ENCODE measurements at places on chromosomes 1 and 21.

DNA sequence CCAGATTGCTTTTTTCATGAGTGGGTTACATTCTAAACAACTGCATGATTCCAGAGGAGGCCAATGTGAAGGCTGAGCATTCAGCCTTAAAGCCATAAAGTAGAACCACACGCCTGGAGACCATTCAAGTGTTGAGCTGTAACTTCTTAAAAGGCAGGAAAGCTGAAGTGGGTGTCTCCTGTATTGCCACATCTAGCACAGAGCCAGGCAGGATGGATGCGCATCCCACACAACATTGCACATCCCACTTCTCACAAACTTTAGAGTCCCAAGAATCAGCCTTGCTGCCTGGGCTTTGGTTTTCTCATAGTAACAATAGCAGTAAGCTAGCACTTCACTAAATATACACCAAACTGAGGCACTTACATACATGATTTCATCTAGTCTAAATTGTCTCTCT, 151.7 kb downstream of the DAB1 start:
- no peak for DNase-seq

GRCh38 chr1:227898502-227899140, 49.1 kb downstream of the WNT9A start:
- DNase-seq = no peak

- no peak for DNase-seq
These were observed 1108.7 kb downstream of the NCAM2 start for GRCh38 chr21:22106720-22107410.

DNA sequence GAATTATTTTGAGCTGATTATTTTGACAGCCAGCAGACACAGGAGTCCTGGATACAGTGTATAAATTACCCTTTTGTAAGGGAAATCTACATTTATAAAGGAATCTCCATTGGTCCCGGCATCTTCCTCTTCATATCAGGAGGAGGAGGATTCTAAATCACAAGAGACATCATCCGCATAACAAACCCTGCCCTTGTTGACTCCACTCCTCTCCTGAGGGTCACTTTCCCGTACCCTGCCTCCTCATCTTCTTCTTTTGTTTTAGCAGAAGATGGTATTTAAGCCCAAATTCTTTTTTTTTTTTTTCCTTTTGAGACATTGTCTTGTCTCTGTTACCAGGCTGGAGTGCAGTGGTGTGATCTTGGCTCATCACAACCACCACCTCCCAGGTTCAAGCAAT, 14.6 kb upstream of the PKNOX1 start:
- no peak for DNase-seq

- DNase-seq = no peak
These were observed 5.7 kb upstream of the ACOT11 start for GRCh38 chr1:54542120-54542961.

DNA sequence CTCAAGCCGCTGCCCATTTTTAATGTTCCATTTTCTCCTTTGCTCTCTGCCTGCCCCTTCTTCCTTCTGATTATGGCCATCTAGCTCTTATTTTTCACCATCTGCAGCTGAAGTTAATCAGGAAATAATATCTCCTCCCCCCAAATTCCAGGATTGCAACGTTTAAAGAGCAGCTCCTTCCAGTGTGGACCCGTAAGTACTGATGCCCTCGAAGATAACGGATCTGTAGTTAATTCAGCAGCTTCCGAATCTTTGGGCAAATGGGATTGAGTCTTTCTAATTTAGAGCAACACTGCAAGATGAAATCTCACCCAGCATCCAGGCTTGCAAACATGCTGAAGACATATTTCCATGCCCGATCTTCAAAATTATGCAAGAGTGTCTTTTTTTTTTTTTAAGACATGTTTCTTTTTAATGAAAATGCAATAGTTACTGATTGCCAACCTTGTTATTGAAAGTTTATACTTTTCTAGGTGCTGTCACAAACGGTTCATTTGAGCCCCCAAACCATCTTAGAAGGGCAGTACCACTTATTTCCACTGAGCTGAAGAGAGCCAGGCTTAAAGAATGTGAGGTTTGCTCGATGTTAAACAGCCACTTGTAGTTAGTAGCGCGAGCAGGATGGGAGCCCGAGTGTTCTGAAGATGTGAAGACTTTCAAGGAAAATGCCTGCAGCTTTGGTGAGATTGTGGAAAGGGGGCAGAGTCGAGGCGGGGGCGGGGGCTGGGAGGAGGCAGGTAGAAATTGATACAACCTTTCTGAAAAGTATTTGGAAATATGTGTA, 10.9 kb upstream of the RCAN3 start:
- DNase-seq = no peak

GRCh38 chr1:180841415-180841814, 71.3 kb upstream of the KIAA1614 start:
- DNase-seq = no peak

GRCh38 chr1:31801458-31801857, 14.4 kb downstream of the SPOCD1 start:
- no peak for DNase-seq

DNA sequence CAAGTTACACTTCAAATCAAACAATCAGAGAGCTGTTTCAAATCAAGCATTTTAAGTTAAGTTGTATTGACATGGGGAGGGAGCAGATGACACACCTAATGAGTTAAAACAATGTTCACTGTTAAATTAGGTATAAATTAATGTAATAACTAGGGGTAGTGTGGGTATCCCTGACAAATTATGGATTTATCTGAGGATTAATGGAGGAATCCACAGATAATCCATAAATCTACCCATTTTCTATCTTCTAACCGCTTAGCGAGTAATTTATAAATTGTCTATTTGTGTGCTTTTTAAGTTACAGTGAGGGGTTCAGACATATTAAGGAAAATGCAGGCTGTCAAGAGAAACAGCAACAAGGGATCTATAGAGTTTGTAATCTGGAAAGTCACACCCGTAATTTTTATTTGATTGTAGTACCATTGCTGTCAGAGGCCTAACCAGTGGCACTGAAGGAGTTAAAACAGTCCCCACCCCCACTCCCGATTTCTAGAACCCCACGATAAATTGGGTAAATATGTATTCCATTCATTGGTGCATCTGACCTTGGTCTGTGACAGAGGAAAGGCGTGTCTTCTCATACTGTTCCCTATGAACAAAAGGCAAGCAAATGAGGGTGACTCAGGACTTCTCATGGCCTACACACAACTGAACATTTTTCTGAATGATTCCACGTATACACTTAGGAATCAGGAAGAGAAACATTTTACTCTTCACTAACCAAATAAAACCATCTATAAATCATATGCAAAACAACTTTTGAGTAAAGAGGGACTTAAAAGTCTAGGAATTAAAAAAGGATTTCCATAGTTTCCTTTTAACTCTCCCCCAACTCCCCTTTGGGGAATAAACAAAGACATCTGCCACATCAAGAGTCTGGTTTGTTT, 7.4 kb downstream of the IRF2BP2 start:
- DNase-seq = no peak

DNA sequence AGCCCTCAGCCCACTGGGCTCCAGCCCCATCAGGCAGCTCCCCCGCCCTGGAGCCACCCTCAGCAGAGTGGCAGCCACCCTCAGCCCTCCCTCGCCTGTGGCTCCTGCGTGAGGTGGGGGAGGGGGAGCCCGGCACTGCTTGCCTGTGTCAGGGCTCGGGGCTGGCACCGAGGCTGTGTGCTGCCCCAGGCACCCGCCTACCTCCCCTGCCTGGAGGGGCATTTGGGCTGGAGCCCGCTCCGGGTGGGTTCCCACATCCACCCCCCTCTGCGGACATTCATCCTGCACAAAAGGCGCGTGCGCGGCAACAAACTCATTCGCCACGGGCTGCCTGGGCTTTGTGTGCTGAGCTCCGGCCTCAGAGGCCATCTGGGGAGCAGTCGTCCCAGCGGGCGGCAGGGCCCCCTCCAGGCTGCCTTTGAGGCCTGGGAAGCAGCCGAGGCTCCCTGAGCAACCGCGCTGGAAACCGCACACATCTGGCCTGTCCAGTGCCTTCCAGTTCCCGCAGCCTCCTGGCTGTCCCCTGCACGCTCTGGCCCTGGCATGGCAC, 12.6 kb upstream of the TNFRSF14 start:
- no peak for DNase-seq

DNA sequence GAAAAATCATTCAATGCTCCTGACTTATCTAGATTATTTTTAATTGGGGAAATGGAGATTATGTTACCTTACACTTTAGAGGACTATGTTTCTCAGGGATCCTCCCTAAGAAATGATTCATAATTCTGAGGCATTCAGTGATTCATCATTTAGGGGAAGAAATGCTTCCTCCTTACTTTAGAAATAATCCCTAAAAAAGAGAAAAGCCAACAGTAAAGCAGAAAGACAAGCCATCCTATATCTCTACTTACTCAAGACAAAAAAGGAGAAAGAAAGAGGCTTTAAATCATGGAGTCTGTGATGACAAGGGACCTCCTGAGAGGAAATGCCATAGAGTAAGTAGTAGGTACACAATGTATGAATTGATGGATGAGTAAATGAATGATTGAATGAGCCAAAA, 137.0 kb downstream of the BRINP2 start:
- no peak for DNase-seq

- DNase-seq = no peak
These were observed 6.9 kb upstream of the PLA2G2D start for GRCh38 chr1:20126041-20126805.

DNA sequence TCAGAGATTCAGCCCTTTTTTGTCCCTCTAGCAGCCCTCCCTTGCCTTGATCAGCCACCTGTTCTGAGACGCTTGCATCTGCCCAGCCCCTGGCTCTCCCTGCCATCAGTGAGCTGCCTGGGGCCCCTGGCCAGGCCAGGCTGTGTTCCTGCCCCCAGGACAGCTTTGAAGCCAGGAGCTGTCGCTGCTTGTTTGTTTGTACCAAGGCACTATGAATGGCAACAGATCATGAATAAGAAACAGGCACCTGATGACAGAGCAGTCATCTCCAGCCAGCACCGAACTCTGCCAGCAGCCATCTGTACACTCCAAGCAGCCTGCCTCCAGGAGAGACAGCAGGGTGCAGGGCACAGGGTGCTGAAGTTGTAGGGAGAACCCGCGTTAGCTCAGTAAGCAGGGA, 8.1 kb upstream of the VWA5B1 start:
- DNase-seq = no peak

- no peak for DNase-seq
These were observed 87.5 kb downstream of the RWDD3 start for GRCh38 chr1:95321531-95321930.

DNA sequence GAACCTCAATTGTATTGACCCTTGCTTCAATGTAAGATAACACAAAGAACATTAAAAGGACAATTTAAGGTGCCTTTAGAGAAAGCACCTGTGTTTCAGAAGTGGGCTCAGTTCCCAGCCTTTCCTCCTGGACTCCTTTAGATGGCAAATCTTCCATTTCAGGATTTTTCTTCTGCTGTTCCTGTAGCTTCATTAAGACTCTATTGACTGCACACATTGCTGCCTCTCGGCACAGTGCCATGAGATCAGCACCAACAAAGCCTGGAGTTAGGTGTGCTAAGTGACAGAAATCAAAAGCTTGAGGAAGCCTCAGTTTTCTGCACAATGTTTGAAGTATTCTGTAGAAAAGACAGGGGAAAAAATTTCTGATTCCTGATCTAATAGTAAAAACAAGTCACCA, 40.6 kb downstream of the NVL start:
- no peak for DNase-seq

DNA sequence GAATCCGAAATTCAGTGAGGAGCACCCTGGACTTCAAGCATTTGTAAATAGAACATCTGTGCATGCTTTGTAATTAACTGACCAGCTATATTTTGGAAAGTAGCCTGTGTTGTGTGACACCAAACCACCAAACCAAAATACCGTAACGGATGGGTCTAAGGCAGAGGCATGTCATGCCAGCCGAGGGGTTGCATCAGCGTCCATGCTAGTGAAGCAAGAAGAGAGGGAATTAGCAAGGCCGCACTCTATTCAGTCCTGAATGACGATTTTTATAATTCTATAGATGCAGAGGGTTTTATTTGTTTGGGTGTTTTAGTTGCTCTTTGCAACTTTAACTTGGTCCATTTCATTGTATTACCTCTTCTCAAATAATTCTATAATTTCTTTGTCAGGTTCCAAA, 116.8 kb upstream of the SMYD2 start:
- DNase-seq = no peak

DNA sequence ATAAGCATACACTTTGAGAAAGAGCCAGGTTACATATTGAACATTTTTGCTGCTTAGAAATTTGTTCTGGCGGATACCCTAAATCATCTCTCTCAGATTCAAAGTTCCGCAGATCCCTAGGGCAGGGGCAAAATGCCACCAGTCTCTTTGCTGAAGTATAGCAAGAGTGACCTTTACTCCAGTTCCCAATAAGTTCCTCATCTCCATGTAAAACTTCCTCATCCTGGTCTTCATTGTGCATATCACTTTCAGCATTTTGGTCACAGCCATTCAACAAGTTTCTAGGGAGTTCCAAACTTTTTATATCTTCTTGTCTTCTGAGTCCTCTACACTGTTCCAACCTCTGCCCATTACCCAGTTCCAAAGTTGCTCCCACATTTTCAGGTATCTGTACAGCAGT, 23.3 kb upstream of the LYPD8 start:
- no peak for DNase-seq

- no peak for DNase-seq
These were observed 289.2 kb upstream of the RUNX1 start for GRCh38 chr21:35338281-35338680.

DNA sequence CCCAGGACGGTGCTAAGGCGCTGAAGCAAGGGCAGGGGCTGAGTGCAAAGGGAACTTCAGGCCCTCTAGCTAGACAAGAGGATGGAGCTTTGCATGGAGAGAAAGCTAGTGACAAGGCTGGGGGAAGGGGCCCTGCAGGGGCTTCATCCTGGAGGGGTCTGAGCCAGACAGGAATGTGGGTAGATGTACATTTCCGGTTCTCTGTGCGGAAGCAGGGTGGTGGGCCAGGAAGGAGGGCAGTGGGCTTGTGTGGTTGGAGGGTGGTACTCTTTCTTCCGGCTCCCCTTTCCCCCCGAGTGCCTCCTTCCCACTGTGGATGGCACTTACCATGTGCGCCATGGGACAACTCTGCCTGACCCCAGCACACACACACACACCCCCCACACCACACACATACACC, 1.5 kb downstream of the KISS1 start:
- DNase-seq = no peak

DNA sequence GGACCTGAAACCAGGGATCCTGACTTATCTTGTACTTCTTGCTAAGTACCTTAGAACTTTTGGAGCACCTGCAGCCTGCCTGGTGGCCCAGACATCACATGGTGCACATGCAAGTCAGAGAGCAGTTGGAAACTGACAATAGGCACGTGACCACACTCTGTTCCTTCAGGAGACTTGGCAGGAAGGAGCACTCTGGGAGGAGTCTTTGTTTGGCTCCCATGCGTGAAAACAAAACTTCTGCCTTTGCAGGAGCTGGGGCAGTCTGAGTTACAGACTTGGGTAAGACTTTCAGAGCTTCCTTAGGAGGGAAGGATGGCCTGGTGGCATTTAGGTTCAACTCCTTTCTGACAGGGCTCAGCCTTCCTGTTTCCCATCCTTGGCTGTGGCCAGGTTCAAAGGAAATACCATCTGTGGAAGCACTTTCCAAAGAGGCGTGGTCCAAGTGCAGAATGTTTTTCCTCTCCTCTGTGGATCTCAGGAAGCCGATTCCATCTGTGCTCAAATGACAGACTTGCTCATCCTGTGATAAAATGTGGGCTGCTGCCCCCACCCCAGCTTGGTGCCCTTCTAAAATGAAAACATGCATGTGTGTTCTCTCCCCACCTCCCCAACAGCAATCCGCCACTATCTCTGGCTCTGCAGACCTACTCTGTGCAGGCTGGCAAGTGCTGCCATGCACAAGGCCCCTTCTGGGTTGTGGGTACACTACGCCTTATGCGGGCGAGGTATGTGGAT, 14.1 kb upstream of the ZNF436 start:
- no peak for DNase-seq

Measured in cortex of kidney (tissue), 1 donor.